ENCODE measurements at places on chromosomes 11 and 22.

- DNase-seq = no peak
These were observed 11.9 kb downstream of the BAIAP2L2 start for GRCh38 chr22:38098410-38099249.

GRCh38 chr22:17846326-17846992 is 72.2 kb upstream of the BID start:
- no peak for DNase-seq

GRCh38 chr11:29024386-29024785 is 916.2 kb downstream of the METTL15 start:
- DNase-seq = no peak

DNA sequence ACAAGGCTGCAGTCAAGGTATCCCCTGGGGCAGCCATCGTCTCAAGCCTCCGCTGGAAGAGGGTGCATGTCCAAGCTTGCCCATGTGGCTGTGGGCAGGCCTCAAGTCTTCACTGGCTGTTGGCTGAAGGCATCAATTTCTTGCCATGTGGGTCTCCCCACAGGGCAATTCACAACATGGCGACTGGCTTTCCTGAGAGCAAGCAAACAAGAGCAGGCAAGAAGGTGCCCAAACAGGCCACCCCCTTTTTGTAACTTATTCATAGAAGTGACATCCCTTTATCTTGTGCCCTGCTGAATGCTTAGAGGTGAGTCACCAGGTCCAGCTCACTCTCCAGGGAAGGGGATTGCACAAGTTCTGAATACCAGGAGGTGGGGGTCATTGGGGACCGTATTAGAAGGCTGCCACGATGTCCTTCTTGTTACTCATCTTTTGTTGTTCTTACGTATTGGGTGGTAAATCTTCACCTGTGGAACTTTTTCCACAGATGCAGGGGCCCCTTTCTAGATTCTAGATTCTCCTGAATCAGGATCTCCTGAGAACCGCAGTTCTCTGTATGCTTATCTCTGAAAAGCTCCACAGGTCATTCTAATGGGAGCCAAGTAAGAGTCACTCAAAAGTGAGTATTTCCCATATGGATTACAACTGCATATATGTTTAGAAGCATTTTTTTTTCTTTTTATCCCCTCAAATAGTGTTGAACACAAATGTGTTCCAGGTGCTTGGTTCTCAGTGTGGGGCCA is 44.2 kb upstream of the MICAL2 start:
- no peak for DNase-seq

DNA sequence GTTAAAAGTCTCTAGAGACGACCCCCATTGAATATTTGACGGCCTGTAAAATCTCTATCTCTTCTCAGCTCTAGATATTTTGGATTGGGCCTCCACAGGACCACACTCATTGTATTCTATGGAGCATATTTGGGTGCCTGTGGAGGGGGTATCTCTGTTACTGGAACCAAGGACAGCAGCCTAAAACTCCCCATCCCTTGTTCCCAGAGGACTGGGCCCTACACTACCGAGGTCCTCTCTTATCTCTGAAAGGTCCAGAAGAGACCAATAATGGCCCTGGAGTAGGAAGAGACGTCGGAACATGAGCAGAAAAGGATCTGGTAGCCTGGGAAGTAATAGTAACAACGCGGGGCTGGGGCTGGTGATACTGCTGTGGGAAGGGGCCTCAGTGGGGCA is 542 bp downstream of the HPS4 start:
- DNase-seq = no peak

DNA sequence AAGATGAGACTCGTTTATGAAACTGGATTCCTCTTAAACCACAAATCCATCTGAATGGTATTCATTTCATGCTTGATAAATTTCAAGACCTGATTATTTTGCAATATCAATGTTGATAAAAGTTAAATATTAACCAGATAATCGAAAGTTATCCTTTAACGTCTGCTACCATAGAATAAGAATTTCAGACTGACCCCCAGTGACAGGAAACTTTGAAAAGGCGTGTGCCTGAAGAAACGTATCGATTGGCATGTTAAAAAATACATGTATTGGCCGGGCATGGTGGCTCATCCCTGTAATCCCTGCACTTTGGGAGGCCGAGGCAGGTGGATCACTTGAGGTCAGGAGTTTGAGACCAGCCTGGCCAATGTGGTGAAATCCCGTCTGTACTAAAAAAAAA is 13.9 kb downstream of the SCGB1A1 start:
- DNase-seq = no peak

- DNase-seq = no peak
These were observed 6.7 kb downstream of the CHRM1 start for GRCh38 chr11:62914416-62914815.

- no peak for DNase-seq
These were observed 43.1 kb upstream of the MYH9 start for GRCh38 chr22:36430863-36431262.

GRCh38 chr11:41461057-41461681 is 1.7 kb upstream of the LRRC4C start:
- DNase-seq = no peak

DNA sequence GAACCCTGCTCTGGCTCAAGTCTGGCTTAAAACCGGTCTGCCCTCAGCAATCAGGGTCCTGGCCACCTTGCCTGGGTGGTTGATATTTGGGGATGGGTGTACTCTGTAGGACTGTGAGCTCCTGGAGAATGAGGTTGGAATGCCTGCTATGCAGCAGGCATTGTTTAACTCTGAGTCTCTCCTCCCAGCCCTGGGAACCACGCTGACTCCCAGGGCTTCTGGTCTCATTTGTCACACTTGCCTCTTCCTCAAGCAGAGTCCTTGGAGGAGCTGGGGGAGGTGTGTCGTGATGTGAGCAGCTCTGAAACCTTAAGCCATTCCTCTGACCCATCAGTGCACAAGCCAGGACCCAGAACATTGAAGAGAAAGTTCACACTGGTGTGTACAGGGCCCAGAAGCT is 340.1 kb downstream of the MN1 start:
- no peak for DNase-seq

GRCh38 chr11:85746670-85747069 is 60.7 kb upstream of the CCDC89 start:
- DNase-seq = no peak

DNA sequence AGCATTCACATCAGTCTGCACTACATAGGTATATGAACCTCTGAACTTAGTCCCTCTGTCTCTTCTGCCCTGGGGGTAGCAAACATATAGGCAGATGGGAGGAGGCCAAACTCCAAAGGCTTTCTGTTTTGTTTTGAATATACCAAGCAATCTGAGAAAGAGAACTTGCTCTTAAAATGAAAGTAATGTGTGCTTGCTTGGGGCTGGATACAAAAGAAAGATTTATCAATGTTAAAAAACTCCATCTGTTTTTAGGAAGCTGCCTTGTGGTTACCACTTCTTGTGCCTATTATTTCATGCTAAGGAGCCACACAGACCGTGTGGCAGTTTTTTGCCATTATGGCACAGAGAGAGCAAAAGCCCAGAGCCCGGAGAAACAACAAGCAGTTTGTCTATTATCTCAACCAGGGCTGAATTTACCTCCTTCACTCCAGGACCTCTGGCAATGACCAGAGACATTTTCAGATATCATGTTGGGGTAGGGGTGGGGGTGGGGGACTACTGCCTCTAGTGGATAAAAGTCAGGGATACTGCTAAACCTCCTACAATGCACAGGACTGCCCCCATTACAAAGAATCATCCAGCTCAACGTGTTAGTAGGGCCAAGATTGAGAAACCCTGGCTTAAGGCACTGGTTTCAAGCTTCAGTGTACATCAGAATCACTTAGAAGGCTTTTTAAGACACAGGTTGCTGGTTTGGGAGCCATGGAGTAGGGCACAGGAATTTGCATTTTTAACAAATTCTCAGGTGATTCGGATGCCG is 124.2 kb downstream of the APIP start:
- no peak for DNase-seq

DNA sequence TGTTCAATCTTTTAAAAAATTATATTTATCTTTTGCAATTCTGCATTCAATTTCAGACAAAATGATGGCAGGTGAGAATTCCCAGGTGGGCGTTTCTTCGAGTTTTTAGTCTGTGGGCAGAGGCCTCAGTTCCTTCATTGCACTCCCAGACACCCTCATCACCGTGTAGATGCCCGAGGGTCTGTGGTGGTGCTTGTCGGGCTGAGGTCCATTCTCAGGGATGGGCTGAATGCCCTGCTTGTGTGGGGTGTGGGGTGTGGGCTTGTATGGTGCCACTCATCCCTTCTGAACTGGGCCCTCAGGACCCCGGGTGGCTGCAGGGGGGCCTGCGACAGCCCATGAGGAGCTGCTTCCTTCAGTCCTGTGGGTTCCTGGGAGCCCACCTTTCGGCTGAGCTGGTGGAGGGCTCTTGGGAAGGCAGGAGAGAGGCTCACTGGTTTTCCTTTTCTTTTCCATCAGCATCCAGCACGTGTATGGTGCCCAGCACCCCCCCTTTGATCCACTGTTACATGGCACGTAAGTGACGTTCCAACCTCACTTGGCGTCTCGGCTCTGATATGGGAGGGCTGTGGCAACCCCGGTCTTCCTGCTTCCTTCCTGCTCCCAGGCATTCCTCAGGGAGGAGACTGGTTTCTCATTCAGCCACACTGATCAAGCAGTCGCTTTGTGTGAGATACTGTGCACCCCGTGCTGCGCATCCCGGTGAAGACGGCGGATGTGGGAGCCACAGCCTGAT is 29.8 kb downstream of the TBC1D22A start:
- no peak for DNase-seq

DNA sequence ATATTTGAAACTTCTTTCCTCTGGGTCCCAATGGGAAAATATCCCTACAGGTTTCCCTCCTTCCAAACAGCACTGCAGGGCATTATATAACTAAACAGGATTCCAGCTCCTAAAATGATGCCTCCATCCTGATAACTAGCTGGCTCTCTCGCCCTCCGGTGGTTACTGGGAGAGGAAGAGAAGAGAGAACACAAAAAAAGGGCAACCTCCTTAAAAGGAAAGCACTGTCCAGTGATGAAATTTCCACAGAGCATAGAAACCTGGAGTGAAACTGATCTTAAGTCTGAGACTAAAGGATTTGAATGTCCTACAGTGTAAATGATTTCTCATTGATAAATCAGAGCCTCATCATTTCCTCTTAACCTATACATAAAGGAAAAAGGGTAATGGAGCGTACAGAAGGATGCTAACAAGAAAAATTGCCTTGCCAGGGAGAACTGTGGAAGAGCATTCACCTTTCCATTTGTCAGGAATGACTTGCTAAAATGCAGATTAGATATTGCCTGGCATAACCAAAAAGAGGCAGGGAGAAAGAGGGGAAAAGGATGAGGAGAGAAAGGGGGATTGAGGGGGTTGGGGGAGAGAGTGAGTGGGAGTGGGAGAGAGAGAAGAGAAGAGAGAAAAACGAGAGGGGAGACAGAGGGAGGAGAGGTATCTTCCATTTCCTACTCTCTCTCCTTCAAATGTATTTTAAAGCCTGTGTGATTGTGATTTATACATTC is 121.3 kb downstream of the APOL5 start:
- no peak for DNase-seq

GRCh38 chr22:47000888-47001287 is 238.4 kb downstream of the TBC1D22A start:
- DNase-seq = no peak

DNA sequence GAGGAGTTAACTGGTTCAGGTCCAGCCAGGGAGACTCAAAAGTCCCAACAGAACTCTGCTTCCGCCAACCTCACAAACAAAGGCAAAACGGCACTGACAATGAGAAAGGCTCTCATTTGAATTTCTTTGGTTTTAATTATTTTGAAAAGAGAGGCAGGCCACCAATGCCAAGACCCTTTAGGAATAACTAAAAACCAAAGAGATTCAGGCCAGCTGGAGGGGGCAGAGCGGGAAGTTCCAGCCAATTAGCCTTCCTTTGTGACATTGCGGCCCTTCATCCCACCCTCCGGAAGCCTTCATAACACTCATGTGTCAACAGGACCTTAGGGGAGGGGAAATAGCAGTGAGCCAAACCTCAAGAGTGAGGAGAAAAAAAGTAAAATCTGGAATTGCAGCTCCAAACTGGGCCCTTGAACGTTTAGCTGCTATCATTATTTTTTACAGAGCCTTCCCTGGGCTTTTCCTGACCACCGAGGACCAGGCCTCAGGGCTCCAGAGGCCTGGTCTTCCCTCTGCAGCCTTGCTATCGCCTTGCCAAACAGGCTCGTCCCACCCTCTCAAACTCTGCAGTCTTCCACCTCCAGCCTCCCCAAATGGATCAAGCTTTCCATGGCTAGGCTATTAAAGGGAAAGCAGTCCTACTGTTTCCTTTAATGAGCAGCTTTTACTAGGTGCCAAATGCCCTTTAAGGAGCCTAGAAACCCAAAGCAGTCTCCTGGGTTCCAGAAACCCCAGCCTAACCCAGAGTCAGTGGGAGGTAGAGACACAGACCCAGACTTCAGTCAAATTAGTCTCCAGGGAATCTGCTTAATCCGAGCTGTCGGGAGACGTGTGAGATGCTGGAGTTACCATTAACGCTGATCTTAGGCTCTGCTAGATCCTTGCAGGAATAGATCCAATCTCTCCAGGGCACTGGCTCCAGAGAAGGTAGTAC is 114.2 kb downstream of the CCDC34 start:
- no peak for DNase-seq

GRCh38 chr11:68837583-68838571 is 3.8 kb downstream of the CPT1A start:
- no peak for DNase-seq

DNA sequence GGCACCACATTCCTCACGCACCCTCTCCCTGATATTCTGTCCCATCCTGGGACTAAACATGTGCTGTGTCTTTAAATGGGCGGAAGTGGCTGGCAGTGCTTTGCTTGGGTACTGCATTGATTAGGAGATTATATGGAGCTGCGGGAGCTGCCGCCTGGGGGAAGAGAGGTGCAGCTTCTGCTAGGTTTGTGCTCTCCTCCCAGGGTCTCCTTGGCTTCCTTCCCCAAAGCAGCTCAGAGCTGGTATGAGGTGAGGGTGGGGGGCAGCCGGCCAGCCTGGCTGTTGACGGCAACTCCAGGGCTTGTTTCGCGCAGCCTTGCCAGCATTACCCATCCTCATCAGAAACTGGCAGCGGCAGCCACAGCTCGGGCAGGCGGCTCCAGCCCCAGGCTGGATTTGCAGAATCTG is 95.4 kb downstream of the GRAMD1B start:
- DNase-seq = no peak

DNA sequence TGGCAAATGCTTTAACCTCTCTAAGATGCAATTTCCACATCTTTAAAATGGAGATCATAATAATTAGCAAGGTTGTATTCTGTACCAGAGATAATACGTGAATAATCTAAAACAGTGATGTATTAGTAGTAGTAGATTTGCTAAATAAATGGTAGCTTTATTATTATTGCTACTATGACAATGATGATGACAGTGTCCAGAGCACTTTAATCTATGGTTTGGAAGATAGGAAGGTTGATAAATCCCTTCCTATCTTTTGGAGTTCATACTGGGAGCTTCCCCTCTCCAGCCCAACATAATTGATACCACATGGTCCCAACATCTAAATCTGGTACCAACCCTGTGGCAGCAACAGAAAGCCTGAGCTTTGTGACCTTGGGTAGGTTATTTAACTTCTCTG is 267.8 kb downstream of the FAT3 start:
- DNase-seq = no peak
